ENCODE measurements at places on chromosomes 2 and 18. TPM values are rescaled to one million over a fixed set of nuclear protein-coding genes. Genes with fewer than 3 reads are reported as not detected.

PAIP2B gene
- total RNA-seq: 2.3 TPM

MAB21L4 gene
- total RNA-seq: not detected

SP5 gene
- 0.37 TPM for total RNA-seq

LTBP1 gene
- total RNA-seq: 0.26 TPM

CD207 gene
- total RNA-seq: not detected

CABYR gene
- total RNA-seq: 0.46 TPM

IL1R1 gene
- 20.8 TPM for total RNA-seq

RFTN2 gene
- total RNA-seq: not detected

CLEC4F gene
- total RNA-seq: not detected

MAP3K19 gene
- not detected for total RNA-seq

PNO1 gene
- total RNA-seq: 15.7 TPM

TNS1 gene
- total RNA-seq: 0.64 TPM

FAM237A gene
- not detected for total RNA-seq

C2orf15 gene
- 1.1 TPM for total RNA-seq

SCYGR5 gene
- not detected for total RNA-seq

TMEFF2 gene
- total RNA-seq: not detected

SRD5A2 gene
- total RNA-seq: not detected

TMEM37 gene
- not detected for total RNA-seq

GALNT14 gene
- 0.83 TPM for total RNA-seq

RAD51AP2 gene
- not detected for total RNA-seq

TMEM169 gene
- total RNA-seq: 1.8 TPM

SPDYA gene
- 1.2 TPM for total RNA-seq

FHL2 gene
- total RNA-seq: 4.7 TPM

PLGLB1 gene
- 1.1 TPM for total RNA-seq

BUB1 gene
- 93.5 TPM for total RNA-seq

SLC9A2 gene
- total RNA-seq: 0.07 TPM

SERPINB11 gene
- total RNA-seq: not detected

DCDC2C gene
- not detected for total RNA-seq

KCNG2 gene
- not detected for total RNA-seq

CRYBA2 gene
- total RNA-seq: not detected

CXCR4 gene
- total RNA-seq: 89.3 TPM

LCT gene
- total RNA-seq: 0.16 TPM
